Renal cortical epithelial cell (primary cell): ENCODE measurements at places on chromosomes 2 and 18.

DNA sequence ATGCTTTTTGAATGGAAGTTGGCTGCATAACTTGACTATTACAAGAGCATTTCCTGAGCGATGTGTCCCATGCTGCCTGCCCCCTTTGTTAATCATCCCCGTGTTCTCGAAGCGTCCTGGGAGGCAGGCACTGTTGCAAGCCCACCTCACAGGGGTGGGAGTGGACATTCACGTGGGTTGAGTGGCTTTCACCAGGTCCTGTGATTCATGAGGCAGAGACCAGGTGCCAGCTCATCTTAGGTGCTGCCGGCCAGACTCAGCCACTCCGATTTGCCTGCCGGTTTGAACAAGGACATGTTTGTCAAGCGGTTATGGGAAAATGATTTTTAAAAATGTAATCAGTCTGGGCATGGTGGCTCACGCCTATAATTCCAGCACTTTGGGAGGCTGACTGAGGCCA is 112.5 kb downstream of the ZNF532 start:
- no peak for DNase-seq

DNA sequence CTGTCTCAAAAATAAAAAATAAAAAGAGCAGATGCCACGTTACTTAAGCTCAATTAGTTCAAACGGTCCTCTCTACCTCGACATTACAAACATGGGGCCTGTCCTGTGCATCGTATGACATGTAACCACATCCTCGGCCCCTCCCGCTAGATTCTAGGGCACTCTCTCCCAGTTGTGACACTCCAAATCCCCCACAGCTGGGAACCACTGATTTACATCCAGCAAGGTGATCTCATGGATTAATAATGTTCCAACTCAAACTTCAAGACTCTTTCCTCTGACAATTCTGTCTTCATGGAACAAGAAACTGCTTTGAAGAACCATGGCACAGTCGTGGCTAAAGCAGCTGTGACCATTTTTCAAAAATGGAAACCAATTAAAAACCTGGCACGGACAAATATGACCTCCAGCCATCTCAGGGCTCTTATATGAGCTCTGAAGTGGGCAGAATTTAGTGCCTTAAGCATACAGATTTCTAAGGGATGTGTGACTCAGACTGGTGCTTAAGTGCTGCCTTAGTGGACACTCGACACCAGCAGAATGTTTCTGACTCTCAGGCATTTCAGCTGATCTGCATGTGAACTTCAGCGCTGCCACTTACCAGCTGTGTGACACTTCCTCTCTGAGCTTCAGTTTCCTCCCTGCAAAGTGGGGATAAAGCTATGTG is 31.7 kb upstream of the ASAP2 start:
- peak; percentile 92 for DNase-seq

GRCh38 chr2:176495826-176496225 is 226.6 kb downstream of the MTX2 start:
- DNase-seq, result no peak

- peak; percentile 97 for DNase-seq
Observed at GRCh38 chr2:207792244-207792785, 22.6 kb upstream of the FZD5 start.

GRCh38 chr18:44848644-44849335 is 168.1 kb downstream of the SETBP1 start:
- DNase-seq, result no peak

DNA sequence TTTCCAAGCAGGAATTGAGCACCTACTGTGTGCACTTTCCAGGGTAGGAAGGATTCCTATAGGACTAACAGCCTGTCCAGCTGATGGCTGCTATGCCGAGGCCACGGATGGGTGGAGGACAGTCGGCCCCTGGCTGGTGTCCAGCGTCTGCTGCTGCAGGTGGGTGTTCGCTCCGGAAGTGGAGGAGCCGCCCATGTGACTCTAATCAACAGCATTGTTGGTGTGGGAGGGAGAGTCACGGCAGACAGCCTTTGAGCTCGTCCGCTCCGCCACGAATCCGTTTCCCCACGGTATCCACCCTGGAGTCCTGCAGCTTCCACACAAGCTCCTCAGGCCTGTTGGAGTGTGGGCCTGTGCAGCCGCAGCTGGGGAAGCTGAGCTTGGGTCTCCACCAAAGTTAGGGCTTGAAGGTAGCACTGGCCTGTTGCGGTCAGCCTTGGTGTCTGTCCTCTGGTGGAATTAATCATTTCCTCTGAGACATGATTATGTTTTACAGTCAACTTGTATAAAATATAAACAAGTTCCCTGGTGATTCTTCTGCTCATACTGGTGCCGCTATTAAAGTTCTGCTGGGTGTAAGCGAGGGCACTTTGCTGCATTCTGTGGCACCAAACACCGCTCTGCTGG is 185.9 kb upstream of the TPO start:
- DNase-seq, result peak; percentile 43

GRCh38 chr2:162085090-162085891 is 11.3 kb upstream of the DPP4 start:
- peak; percentile 95 for DNase-seq

DNA sequence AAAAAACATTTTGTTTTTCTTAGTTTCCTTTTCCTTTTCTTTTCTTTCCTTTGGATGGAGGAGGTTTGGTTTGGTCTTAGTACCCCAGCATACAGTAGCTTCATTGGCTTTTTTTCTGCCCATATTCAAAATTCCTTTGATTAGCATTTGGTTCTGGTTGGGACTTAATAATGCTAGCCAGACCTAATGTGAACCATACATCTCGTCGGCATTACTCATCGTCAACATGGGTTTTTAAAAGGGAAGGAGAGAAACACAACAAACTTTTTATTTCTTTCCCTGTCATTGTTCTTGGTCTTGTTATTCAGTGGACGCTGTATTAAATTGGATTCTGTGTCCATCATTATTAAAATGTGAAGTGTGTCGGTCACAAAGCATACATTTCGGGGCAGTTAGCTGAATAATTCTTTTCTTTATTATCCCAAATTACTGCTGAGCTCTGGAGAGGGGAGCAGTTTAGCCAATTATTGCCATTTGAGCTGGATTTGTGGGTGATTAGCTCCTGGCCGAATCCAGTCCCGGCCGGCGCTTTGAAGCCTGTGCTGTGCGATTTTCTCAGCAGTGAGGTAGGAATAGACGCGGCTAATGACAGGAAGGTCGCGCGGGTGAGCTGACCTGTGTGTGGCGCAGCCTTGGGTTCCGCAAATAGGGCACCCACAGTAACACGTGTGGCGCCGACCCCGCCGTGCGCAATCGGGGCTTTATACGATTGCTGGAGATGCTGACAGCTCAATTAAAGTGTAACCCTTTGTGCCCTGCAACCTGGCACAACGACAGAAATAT is 303.3 kb downstream of the GBX2 start:
- DNase-seq, result peak; percentile 23

- DNase-seq, result no peak
Observed at GRCh38 chr2:144914113-144914512, 394.2 kb upstream of the ZEB2 start.

GRCh38 chr2:191582355-191582754 is 95.6 kb upstream of the NABP1 start:
- DNase-seq, result peak; percentile 97

- DNase-seq, result no peak
Observed at GRCh38 chr2:162126111-162126519, 25.9 kb downstream of the GCG start.

DNA sequence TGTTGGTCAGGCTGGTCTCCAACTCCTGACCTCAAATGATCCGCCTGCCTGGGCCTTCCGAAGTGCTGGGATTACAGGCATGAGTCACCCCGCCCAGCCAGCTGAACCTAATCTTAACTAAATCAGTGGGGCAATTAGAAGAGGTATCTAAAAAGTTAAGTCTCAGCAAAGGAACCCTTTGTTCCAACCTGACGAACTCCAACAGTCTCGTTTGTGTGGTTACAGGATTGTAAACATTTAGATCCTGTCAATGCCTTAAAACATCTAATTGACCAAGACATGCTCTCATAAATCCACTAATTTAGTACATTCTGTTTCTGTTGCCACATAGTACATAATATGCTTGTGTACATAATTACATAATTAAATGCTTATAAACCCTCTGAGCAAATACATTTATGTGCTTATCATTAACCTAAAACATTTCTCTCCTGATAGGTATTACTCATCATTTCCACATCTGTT is 31.1 kb upstream of the STK39 start:
- peak; percentile 90 for DNase-seq

DNA sequence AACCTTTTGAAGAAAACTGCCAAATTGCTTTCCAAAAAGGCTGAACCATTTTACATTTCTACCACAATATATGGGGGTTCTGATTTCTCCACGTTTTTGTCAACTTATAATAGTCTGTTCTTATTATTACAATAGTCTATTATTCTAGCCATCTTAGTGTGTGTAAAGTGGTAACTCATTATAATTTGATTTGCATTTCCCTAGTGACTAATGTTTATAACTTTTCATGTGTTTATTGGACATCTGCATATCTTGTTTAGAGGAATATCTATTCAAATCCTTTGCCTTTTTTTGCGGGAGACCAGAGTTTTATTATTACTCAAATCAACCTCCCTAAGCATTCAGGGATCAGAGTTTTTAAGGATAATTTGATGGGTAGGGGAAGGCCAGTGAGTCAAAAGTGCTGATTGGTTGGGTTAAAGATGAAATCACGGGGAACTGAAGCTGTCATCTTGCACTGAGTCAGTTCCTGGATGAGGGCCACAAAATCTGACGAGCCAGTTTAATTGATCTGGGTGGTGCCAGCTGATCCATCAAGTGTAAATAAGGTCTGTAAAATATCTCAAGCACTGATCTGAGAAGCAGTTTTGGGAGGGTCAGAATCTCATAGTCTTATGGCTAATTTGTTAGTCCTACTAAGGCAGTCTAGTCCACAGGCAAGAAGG is 303.4 kb upstream of the NCKAP5 start:
- peak; percentile 5 for DNase-seq

GRCh38 chr2:150847578-150847977 is 360.1 kb upstream of the RND3 start:
- peak; percentile 27 for DNase-seq

DNA sequence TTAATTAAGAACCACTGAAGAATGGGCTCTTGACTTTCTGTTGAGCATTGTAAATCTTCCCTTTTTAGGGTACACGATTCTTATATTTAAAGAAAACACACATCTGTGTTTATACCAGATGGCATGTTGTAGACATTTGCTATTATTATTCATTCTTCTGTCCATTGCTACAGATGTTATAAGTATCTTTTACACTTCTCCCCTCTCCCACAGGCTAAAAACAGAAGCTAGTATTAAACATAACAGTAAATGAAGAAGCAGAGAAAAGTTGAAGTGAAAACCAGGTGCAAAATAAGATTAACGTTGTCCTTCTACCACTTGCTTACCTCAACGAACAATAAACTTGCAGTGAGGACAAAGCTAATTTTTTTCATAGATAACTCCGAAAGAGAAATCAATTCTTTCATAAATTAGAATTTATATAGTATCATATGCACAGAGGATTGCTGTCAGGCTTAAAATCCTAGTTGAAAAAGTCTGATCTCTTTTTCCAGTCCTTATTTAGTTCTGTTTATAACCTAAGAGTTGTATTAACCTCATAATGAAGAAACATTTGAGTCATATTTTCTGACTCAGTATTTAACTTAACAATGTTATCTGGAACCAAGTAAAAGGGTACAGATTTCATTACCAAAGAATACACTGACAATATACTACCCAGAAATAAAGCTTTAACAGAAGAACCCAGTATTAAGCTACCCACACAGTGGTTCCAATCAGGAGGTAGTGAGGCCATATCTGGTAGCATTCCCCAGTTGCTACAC is 16.4 kb upstream of the ZNF385B start:
- DNase-seq, result no peak

DNA sequence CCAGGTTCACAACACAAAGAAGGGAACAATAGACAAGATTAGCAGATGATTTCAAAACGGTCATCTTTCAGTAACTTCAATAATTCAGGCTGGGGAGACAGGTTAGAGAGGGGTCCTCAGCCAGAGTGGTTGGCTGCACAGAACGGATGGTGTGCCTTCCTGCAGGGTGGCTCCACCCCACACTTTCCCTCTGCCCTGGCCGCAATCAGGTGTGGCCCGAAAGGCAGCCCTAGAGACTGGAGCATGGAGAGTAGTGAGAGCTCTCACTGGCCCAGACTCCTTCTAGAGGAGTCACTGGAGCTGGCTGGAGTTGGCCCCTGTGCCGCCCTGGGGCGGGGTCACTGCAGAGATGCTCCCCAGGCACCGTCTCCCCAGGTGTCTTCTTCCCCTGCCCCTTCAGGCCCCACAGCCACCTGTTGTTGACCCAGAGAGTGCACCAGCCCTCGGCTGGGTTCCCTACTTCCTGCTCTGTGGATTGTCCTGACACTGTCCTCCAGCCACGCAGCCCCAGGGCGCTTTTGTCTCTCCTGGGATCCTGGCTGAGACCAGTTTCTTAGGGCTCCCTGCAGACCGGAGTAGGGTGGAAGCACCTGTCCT is 126.8 kb downstream of the PXDN start:
- DNase-seq, result no peak

DNA sequence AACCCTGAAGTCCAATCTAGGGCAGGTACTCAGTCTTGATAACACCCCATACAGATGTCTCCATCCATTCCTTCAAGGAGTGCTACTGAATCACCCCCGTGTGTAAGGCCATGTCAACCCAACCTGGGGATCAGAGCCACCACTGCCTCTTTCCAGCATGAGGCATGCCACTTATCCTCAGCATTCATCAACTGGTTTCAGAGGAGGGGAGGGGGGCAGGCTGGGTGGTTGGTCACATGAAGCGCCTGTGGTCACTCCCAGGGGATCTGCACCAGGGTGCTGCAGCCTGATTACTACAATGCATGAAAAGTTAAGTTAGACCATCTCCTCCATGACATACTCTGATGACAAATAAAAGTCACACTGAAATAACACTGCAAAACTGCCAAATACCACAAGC is 65.0 kb downstream of the UXS1 start:
- DNase-seq, result no peak

DNA sequence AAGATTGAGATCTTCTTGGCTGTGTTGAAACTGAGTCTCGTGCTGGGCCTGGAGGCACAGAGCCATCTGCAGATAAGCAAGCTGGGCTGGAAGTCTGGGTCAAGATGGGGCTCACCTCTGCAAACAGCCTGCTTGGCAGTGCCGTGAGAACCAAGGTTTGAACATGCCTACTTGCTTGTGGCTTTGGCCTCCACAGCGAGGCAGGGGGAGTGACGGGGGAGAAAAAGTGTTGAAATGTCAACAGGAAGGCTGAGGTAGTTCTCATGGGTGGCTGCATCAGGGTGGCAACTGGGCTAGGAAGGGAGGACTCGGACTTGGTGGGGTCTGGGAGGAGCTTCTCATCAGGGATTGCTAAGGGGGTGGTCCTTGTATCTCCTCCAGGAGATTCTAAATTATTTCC is 99.7 kb downstream of the THNSL2 start:
- DNase-seq, result no peak

GRCh38 chr2:34997779-34998178 is 1357.8 kb upstream of the CRIM1 start:
- no peak for DNase-seq

DNA sequence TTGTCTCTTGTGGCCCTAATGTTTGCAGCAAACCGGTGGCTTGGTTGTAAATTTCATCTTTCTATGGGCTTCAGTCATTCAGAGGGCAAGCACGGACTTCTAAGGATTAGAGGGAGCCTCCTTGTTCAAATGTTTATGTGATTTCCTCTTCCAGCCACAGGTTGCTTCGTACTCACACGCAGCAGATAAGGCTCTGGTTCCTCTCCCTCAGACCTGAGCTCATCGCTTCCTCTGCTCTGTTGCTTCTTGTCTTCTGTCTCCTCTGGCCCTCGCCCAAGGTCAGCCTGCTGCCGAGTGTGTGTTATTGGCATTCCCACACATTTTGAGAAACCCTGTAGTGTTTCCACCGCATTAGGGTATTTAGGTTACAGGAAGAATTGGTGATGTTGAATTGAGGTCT is 44.0 kb downstream of the MYL12B start:
- no peak for DNase-seq
